ENCODE measurements at places on chromosomes 7 and 10.
A peak's percentile ranks its signal among the peaks of the same experiment; 100 is the strongest.

DNA sequence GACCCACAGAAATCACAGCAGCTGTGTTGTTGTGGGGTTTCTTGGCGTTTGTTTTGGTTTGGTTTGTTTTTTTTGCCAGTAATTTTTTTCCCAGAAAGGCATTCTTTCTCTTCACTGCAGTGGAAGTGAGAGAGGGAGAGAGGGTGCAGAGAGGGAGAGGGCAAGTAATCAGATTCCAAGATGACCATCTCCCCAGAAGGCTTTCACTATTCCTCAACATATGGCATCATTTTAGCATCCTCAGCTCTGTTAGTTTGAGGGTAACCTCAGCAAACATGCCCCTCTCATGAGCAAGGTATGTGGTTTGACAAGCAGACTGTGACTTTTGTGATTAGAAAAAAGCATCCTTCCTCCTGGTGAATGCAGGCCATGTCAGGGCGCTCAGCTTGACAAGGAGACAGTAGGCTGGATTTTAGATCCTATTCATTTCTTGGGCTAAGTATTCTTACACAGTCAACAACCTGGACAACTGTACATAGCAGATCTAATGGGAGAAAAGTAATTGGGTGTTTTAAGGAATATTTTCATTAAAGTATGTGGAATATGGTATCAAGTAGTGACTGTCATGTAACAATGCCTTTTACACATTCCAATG lies 86.3 kb upstream of the PIK3CG start:
- DNase-seq = no peak

DNA sequence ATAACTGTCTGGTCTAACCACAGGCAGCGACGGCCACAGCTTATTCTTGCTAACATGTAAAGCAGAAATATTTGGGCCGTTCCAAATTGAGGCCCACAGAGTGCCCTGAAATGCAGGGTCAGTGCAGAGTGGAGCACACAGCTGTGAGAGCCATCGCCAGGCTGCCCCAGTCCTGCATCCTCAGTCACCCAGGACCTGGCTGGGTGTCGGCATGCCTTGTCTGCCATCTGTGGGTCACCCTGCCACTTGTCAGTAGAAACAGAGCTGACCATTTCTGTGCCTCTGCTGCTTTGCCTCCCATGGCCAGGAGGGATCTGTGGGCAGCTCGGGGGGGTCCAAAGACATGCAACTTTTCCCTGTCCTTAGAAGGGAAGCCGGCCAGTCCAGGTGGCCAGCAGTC lies 57.3 kb upstream of the BTBD16 start:
- no peak for DNase-seq

GRCh38 chr10:12755075-12755474 lies 246.4 kb downstream of the CCDC3 start:
- DNase-seq = no peak

- DNase-seq = peak; percentile 19
These were observed 4.7 kb upstream of the PKD2L1 start for GRCh38 chr10:100334762-100335161.

DNA sequence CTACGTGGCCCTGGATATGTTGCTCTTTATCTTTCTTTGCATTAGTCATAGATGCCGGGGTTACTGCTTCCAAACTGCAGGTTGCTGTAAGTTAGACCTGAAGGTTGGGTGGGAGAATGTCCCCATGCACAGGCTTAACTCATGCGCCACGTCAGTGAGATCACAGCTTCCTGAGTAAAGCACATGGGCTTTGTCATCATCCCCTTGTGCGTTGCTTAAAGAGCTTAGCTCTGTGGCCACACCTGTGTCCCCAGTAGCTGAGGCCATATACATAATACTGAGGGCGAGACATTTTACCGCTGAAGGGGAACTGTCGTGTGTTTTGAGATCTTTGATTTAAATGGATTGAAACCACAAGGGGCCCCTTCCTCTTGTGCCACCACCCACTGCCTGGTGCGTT lies 45.8 kb upstream of the BTBD16 start:
- no peak for DNase-seq

DNA sequence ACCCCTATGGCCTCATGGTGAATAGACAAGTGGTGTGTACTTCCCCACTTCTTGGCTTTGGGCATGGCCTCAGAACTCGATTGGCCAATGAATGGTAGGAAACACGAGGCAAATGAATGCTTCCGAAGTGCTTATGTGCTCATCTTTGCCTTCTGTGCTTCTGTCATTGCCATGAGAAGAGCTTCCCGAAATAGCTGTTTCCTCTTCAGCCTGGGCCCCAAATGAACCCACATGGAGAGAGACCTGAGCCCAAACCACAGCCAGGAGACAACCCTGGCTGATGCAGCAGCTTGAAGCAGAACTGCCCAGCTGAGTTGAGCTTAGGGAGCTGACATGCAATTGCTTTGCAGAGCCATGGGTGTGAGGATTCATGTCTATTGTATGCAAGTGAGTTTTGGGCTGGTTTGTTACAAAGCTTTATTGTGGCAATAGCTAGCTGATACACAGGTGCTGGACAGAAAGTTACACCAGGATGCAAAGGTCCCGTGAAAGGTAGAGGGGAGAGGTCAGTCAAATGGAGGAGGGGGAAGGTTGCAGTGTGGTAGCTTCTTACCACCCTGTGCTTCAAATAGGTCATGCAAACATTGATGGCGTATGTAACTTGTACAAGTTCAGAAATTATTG lies 328.2 kb downstream of the PLXNA4 start:
- DNase-seq = no peak

DNA sequence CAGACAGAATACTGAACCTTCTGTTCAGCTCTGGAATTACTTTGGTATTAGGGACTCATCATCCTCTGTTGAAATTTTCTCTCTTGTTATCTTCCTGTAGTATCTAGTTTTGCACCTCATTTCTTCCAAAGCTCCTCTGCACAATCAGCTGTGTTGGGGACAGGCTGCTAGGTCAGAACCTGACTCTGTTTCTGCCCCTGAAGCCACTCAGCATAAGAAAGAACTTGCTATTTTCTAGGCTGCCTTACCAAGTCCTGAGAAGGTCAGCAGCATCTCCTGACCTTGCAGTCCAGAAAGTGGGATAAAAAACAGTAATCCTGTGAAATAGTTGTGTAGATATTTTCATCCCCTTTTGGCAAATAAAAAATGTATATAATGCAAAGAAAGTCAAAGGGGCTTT lies 862.6 kb downstream of the SORCS3 start:
- no peak for DNase-seq

- peak; percentile 59 for DNase-seq
These were observed 125.7 kb downstream of the BICC1 start for GRCh38 chr10:58638388-58638787.

DNA sequence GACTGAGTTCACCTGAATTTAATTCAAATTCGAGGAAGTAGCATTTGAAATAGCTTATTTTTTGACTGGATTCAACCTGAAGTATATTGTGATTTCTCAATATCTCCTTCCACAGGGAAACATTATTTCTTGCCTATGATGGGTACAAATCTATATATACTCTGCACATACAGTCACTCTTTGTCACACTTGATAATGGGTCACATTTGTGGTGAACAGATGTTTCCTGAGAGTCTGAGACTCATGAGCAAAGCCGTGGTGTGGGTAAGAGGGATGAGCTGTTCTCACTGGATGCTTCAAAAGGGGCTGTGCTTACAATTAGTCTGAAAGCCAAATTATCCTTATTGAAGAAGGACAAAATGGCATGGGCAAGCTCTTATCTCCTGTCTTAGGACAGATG lies 18.0 kb upstream of the TBXAS1 start:
- peak; percentile 77 for DNase-seq

DNA sequence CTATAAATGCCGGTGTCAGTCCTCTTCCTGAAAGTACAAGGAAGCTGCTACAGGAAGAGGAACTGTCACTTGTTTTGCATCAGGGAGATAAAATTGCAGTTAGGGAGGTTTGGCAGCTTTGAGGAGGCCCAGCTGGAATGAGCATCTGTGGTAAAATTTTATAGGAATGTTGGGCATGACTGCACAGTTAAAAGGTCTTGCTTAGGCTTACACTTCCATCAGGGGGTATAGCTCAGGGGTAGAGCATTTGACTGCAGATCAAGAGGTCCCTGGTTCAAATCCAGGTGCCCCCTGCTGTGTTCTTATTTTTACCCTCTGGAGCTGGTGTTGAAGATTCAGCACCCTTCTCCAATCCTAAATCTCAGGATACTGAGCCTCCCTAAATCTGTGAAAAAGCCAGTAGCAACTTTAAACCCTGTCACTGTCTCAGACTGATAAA lies 65.9 kb downstream of the ZNF467 start:
- DNase-seq = peak; percentile 25

GRCh38 chr10:86830043-86830591 lies 73.7 kb downstream of the BMPR1A start:
- no peak for DNase-seq

GRCh38 chr10:71337219-71337701 lies 18.2 kb downstream of the SLC29A3 start:
- DNase-seq = no peak

DNA sequence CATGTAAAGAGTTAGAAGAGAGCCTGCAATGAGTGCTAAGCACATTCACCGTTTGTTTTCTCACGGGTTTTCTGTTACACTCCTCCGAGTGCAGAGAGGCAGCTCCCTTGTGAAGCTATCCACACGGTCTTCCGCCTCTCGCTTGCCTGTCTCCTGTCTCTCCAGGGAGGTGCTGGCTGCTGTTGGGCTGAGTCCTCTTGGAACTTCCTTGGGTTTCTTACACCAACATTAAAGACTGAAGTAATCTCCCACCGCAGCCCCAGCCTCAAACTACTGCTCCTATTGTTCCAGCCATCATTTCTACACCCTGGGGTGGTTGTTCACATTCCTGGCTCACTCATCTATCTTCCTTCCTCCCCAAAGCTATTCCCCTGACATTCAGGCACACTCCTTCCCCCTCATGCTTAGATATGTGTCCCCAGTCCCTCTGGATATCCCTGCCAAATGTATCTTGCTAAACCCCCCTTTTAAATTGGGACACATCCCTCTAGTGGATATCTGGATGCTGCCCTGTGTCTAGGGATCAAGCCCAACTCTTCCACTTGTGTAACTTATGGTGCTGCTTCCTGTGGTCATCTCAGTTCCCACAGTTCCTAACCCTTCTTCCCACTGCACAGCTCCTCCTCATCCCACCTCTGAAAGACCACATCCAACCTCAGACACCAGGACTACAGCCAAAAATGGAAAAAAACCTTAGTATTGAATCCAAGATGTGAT lies 14.1 kb downstream of the ESYT2 start:
- DNase-seq = peak; percentile 40

DNA sequence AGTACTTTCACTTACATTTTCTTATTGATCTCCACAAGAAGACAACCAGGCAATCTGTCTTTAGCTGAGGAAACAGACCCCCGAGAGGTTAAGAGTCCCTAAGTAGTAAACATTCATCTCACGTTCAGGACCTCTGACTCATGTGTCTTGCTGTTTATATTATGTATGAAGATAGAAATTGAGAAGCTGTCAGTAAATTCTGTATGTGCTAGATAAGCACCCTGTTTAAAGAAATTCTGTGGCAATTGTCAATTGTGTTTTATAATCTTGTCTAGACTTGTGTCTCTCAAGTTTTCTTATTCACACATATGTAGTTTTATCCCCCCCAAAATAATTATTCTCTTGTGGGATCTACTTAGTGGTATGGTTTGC lies 14.5 kb downstream of the ADK start:
- no peak for DNase-seq

- DNase-seq = peak; percentile 87
These were observed 485.1 kb downstream of the SEMA3D start for GRCh38 chr7:84701524-84702306.

GRCh38 chr7:124033807-124034753 lies 1.2 kb upstream of the TMEM229A start:
- no peak for DNase-seq

DNA sequence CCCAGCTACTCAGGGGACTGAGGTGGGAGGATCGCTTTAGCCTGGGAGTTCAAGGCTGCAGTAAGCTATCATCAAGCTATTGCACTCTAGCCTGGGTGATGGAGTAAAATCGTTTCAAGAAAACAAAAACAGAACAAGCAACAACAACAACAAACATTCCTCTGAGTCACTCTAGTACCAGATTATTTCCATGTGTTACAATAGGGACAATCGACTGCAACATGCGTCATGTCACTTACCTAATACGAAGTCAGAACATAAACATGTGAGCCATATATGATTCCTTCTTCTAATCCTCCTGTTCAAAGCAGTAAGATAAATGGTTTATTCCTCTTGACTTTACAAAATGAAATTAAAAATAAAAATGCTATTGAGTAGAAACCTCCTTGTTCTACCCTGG lies 57.3 kb downstream of the ZNF438 start:
- DNase-seq = peak; percentile 56

DNA sequence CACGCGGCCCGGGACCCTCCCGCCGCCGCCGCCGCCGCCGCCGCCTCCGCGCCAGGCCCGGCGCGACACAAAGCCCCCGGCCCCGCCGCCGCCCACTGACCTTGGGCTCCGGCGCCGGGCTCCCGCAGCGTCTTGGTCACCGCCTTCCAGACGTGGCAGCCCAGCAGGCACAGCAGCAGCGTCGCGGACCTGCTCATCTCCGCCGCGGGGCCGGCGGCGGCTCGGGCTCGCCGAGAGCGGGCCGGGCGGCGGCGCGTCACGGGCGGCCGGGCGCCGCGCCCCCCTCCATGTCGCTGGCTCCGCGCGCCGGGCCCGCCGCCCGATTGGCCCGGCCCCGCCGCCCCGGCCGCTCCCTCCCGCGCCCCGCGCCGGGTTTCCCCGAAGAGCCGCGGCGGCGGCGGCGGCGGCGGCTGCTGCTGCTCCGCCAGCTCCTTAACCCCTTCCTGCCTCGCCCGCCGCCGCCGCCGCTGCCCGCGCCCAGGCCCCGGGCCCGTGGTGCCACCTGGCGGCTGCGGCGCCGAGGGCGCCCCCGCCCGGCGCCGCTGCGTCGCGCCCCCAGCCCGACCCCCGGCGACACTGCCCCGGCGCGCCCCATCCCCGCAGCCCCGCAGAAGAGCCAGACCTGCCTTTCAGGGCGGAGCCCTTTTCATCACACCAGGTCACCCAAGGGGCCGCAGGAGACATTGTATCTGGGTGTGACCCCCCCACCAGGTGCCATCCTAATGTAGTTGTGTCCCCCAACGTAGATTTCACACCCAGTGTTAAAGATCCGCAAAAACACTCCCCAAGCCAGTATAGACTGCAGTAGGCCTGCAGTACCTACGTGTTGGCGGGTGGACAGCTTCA lies at the start of gene FAM171A1:
TSS of gene FAM171A1 (minus strand) at position 434 of the 846 bp plus-strand sequence. CDS start at position 197, 237 bp downstream.
- DNase-seq = peak; percentile 18

GRCh38 chr7:122055073-122055472 lies 89.0 kb downstream of the AASS start:
- DNase-seq = no peak

- DNase-seq = no peak
These were observed 14.1 kb upstream of the DUSP5 start for GRCh38 chr10:110483633-110484032.

Data from fibroblast of mammary gland (primary cell).